ENCODE measurements at places on chromosomes 12 and 14.

GRCh38 chr14:100441271-100441947 lies 118.3 kb downstream of the SLC25A47 start:
- no peak for DNase-seq

GRCh38 chr12:65827827-65828231 lies 3.5 kb downstream of the HMGA2 start:
- no peak for DNase-seq

DNA sequence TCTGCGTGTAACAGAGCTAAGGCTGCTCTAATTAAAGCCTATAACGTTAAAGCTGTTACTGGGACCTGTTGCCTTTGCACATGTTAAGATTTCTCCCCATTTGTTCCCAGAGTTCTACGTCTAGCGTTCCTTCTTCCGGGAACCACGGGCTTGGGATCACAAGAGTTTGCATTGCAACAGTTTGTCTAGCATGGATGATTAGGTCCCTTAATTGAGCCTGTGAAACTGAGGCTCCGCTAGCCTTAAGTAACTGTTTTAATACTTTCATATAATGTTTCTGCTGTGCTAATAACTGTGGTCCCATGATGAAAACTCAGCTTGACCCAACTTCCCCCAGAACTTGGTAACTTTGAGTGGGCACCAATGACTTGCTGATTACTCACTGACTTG lies 16.7 kb upstream of the LYZ start:
- no peak for DNase-seq

GRCh38 chr14:99633918-99634317 lies 11.0 kb upstream of the HHIPL1 start:
- DNase-seq: no peak

DNA sequence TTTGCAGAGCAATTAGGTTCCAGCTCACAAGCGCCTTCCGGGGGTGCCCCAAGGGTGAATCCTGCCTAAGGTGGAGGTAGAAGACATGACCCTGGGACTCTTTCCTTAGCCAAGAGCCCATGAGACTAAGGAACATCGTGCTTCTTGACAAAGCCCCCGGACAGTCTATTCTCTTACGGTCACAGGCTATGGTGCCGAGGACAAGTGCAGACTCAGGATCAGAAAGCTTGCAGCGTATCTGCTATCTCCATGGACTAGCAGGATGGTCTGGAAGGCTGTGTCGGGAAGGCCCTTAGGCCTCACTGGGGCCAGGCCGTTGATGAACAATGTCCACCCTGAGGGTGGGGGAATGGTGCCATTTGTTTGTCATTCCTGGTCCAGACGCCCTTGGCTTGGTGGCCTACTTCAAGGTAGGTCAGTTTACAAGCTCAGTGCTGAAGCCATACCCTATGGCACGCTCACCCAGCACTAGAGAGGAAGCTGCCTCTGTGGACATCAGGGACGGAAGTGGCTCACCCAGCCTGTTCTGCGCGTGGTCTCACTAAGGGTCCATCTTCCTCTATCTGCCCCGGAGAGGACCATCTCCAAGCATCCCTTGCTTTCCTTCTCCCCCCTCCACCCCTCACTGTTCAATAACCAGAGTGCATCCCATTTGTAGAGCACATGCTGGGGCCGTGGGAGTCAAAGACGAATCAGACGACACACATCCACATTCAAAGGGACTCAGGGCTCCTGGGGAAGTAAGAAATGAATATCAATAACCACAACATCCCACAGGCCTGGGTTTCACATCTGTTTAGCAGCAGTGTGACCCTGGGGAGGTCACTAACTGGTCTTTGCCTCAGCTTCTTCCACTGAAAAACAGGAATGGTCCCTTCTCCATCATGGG lies 45.0 kb upstream of the IQSEC3 start:
- peak; percentile 55 for DNase-seq

DNA sequence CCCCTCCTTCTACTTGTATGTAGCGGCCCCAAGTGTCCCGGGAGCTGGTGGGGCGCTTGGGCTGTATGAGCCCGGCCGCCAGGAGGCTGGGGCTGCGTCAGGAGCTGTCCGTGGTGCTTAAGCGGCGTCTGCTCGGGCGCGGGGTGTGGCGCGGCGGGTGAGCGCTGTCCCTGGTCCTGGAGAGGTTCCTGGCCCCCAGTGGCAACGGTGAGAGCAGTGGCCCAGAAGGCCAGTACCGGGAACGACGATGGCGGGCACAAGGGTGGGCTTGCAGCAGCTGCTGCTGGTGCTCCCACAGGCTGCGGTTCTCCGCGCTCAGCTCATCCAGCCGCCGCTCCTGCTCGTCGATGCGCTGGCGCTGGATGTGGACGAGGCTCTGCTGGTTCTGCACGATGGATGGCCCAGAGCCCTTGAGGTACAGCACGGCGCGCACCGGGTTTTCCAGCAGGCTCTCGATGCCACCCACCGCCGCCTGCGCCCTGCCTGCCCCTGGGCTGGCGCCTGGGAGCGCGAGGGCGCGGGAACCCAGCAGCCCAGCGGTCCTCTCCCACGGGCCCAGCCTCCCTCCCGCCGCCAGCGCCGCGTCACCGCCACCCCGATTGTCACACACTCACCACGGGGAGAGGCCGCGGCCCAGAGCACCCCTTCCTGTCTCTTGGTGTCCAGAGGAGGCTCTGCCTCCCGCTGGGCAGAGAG lies 41.9 kb upstream of the FKBP4 start:
- DNase-seq: peak; percentile 30

DNA sequence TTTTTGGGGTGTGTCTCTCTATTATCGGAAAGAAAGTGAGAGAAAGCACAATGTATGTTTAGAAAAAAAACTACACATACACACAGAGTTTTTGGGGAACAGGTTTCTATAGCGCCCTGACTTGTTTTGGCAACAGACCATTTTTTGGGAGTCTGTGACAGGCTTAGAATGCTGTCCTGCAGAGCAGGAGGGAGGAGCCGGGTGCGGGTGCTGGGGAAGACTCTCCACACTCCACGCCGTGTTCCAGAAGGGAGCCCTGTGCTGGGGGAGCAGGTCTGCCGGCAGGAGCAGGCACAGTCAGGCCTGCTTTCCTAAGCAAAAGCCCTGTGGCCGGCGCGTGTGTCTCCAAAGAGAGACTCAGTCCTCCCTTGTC lies 26.5 kb downstream of the CD9 start:
- no peak for DNase-seq

- no peak for DNase-seq
Measured at GRCh38 chr14:103187911-103188310, 64.7 kb downstream of the TNFAIP2 start.

DNA sequence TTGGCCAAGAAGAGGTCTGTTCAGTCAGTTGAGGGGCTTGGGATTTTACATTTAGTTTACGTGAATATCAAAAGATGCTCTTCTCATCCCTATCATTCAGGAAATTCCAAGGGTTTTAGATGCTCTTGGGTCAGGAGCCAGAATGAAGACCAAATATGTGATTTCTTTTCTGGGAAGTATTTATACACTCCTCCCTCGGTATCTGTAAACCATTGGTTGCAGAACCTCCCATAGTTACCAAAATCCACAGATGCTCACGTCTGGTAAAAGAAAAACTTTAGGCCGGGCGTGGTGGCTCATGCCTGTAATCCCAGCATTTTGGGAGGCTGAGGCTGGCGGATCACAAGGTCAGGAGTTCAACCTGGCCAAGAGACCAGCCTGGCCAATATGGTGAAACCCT lies 75.9 kb downstream of the TNFAIP2 start:
- no peak for DNase-seq

DNA sequence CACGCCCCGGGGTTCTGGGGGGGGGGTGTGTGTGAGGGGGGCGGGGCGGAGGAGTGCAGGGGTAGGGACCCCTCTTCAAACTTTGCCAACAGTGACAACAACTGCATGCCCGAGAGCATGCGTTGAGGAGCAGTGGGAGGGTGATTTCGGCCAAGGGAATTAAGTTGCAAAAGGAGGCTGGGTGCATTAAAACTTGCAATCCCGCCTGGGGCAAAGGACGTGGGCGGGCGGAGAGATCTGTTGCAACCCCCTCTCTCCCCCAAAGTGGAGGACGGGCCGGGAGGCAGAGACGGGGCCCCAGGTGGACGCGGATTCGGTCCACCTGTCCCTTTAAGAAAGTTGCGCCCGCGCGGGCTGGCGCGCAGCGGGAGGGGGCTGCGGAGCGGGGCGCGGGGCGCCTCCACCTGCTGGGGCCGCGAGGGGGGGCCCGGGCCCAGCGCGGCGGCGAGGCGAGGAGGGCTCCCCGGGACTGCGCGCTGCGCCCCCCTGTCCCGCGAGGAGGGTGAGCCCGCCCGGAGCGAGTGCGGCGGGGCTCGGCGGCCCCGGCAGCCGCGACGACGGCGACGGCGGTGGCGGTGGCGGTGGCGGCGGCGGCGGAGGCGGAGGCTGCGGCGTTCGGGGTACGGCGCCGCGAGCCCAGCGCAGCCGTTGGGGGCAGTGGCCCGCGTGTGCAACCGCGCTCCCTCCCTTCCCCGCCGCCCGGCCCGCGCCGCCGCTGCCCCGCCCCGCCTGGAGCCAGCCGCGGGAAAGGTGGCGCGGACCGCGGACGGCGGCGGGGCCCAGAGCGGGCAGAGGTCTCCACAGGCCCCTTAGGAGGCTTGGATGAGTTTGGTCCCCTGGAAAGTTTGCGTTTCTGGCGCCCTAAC lies 530 bp upstream of the FOXN4 start:
- DNase-seq: no peak

DNA sequence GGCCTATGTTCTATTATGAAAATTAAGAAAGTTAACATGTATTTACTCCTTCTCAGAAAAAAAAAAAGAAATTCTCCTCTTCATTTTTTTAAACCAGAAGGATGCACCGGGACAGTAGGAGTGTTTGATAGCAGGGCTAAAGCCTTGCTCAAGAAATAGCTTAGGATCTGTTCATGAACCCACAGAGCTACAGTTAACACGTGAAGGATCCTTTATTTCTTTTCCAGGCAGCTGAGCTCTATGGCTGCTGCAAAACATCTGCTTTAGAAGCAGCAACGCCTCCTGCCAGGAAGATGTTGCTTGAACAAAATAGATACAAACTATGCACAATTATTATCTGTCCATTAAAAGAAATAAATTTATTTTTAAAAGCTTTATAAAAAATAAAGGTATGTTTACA lies 254.8 kb downstream of the PRKD1 start:
- DNase-seq: no peak

GRCh38 chr12:79162147-79162772 lies 297.7 kb downstream of the SYT1 start:
- no peak for DNase-seq

DNA sequence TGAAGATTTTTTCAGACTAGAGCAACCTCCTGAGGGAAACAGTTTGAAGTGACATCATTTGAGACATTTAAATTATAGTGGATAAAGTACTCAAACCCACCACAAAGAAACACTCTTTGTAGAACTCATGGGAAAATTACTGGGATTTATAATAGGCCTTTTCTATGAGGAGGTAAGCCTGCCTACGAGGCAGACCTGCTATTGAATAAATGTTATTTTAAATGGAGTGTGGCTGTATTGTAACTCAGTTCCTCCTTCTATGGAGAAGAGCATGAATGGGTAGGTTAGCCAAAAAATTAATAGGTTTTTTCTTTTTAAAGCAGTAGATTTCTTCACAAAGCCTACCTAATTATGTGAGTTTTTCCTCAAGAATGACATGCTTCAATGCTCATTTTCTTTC lies 63.7 kb upstream of the PLEKHA5 start:
- DNase-seq: no peak

DNA sequence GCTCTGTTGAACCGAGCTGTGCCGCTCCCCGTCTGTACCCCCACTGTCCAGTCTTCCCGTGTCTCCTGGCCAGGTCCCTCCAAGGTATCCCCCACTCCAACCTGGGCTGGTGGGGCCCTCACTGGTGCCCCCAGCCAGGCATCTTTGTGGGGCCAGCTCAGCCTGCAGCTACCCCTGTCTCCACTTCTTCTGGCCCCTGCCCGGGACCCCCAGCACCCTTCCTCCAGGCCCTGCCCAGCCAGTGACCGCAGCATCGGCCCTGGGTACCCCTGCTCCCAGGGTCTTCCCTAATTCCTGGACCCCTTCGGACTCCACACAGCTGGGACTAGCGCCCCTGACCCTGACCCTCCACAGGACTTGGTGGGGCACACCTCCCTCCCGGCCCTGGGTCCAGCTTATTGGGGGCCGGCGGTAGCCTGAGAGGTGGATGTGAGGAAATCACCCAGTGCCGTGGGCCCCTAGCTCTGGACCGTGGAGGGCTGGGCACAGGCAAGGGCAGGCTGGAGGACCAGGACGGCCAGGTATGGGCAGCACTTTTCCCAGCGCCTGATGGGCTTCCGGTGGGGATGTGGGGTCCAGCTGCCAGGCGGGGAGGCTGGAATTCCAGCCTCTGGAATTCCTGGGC lies 4.1 kb upstream of the CRIP1 start:
- DNase-seq: no peak

- DNase-seq: no peak
Measured at GRCh38 chr14:58568322-58568721, 69.4 kb upstream of the DACT1 start.

DNA sequence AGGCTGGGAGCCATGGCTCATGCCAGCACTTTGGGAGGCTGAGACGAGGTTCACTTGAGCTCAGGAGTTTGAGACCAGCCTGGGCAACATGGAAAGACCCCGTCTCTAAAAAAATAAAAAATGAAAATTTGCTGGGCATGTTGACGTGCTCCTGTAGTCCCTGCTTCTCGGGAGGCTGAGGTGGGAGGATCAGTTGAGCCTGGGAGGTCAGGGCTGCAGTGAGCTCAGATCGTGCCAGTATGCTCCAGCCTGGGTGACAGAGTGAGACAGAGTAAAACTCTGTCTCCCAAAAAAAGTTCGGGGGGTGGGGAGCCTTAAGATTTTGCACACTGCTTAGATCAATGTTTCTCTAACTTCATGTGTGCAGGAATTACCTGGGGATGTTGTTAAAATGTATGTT lies 30.9 kb downstream of the ATP2A2 start:
- no peak for DNase-seq

GRCh38 chr12:43760396-43760795 lies 1.6 kb downstream of the IRAK4 start:
- no peak for DNase-seq

DNA sequence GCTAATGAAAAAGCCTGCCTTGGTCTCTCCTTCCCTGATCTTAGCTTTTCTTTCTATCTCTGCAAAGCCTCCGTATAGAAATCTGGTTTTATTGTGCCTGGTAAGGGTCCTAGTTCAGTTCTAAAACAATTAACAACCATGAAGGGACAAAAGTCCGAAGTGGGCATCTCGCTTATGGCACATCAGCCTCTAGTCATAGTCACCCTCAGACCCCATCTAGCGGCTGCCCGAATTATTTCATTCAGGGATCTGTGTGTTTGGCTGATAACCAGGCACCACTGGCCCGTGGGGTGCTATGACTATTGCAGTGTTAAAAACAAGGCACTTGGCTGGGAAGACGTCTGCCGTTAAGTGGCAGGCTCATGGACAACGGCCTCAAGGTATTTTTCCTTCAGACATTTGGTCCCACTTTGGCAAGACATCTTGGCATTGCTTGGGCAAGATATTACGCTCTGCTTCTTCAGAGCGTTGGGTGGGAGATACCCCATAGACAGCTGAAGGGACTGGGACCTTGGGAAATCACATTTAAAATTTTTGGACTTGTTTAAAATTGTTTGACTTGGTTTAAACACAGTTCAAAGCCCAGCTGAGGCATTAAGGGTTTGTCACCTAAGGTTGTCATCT lies 87.1 kb downstream of the SINHCAF start:
- peak; percentile 71 for DNase-seq

Measured in pons (tissue), 1 donor.